ENCODE measurements at places on chromosomes 11 and 22.

DNA sequence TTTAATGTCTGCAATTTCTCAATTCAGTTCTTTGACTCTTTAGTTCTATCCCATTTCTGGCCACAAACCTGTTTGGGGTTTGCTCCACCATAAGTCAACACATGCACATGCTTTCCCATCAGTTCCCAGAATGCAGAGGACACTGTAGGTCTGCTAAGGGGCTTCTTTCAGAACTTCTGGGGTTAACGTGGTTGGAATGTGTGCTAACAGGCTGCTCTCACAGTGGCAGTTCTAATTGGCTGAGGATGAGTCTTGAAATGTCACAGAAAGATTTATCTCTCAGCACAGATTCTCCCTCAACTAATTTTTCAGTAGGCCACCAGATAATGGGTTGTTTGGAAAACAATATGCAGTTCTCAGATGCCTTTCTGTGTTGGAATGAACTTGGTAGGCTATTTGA lies 703.4 kb downstream of the NTM start:
- DNase-seq: no peak

- no peak for DNase-seq
Observed at GRCh38 chr22:35548722-35549112, 8.1 kb downstream of the RASD2 start.

DNA sequence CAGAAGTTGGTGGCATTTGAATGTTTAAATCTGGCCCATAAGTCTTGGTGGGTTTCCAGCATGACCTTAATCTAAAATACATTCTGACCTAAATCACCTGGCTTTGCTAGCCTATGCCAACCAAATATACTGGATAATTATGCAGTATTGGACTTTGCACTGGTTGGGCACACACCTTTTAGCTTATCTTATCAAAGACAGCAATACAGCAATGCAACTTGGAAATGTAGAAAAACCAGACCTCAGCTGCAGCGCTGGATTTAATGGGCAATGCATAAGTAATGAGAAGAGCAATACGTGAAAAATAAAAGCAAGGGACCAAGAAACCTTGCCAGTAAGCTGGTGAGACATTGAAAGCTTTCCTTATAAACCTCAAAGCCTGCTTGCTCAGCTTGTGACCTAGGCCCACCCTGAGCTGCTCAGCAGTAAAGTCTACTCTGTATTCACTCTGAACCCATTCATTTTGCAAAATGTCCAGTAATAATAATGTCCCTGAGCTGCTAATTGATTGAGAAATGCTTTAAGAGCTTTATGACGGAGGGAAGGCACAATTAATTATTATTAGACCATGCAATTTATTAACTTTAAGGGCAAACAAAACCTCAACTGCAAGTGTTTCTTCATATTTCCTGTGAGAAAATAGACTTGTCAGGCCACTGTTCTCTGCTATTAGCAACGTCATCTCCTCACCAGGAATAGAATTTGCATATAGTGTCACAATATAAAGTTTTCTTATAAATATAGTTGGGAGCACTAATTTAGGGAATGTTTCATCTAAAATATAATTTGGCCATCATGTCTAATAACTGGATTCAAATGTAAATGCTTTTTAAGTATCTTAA lies 49.4 kb upstream of the CEP295 start:
- no peak for DNase-seq

DNA sequence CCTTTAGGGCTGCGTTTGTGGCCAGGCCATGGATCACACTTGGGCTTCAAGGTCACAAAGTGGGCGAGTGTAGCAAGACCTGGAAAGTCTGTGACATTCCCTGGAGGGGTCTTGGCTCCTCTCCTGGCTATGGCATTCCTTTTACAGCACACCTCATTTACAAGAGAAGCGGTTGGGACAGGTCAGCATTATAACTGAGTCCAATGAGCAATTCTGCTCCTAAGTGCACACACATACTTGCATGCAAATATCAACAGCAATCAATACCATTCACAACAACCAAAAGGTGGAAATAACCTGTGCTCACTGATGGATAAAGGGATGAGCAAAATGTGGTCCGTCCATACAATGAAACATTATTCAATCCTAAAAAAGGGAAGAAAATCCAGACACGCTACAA lies 298.2 kb downstream of the CTTN start:
- DNase-seq: no peak

DNA sequence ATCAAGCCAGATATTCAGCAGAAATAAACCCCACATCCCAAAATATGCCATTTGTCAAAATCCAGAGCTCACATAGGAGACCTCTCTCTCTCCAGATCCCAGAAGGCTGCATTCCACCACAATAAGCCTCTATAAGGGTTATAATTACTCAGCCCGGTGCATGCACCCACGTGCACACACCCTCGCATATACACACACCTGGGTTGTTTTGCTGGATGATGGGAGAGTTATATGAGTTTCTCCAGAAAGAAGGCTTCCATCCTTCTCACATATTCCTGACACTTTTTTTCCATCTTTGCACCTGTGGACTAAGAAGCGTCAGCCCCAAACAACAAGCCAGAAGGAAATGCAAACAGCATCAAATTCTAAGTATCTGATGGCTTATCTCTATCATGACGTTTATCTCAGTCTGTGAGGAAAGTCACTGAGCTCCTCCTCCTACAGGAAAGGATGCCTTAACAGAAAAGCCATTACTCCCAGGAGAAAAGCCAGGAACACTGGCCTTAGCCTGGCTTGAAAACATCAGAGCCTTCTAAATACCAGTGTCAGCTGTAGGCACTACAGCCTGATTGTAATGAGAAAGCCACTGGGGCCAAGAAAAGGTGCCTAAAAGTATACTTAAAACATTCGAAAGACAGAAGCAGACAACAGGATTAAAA lies 253.2 kb downstream of the LARGE1 start:
- DNase-seq: no peak

GRCh38 chr11:37322333-37323194 lies 724.5 kb upstream of the RAG2 start:
- DNase-seq: no peak

- no peak for DNase-seq
Observed at GRCh38 chr11:59658036-59658435, 10.8 kb downstream of the PATL1 start.

- no peak for DNase-seq
Observed at GRCh38 chr22:36086170-36086490, 57.5 kb upstream of the RBFOX2 start.
